ENCODE measurements at places on chromosomes 7 and 10.

DNA sequence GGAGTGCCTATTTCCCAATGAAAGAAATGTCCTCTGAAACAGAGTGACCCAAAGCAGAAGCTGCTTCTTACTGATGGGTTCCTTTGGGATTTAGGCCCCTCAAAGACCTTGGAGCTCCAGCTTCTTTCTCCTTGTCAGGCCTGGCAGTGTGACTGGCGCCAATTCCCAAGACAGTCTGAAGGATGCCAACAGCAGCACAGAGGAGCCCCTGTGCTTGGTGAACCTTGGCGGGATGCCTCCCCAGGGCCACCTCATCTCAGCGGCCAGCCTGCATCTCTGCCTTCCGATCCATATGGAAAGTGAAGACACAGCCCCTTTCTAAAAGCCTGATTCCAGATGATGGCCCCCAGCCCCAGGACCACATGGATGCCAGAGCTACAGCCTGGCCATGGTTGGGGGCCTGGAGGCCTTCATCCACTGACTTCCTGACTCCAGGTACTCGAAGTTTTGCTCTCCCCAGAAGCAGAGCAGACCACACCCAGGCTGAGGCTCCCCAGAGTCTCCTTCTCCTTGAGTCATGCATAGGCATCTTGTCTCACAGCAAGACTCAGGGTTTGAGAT lies 45.4 kb downstream of the FBXW4 start:
- DNase-seq, result no peak

DNA sequence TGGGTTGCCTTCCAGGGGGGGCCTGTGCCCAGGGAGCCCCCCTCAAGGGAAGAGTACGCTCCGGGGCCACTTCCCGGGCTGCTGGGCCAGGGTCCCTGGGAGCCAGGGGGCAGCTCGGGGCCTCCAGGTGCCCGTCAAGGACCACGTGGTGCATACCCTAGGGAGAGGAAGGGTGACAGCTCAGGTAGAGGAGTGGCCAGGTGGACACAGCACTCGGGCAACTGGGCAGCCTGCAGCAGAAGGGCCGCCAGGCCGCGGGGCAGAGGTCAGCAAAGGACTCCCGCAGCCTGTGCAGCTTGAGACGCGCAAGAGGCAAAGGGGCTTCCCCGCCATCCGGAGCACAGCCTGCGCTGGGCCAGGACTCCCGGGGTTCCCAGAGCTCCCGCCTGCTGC lies 26.4 kb downstream of the AP5Z1 start:
- no peak for DNase-seq

DNA sequence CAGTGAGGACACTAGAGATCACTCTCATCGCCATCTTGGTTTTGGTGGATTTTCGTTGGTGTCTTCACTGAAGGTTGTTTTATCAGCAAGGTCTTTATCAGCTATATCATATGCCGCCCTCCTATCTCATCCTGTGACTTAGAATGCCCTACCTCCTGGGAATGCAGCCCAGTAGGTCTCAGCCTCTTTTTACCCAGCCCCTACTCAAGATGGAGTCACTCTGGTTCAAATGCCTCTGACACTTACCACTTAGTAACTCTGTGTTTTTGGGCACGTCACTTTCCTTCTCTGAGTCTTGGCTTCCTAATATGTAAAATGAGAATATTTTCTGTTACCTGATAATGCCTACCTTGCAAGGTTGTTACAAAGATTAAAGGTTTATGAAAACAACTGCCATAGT lies 37.7 kb downstream of the AGK start:
- no peak for DNase-seq

DNA sequence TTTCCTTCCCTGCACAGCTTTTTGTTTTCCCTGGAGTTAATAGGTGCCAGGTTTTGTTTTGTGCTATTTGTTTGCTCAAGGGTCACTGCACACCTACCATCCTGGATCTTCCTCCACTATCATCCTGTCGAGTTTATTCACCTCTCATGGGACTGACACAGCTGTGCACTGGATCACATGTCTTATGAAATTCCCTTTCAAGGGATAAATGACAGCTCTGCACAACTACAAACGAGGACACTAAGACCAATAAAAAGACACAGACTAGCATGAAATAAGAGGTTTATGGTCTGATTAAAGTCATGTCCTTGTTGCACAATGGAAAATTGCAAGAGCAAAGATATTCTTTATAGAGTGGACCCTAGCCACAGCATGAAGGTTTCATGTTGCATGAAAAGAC lies 76.7 kb upstream of the SFMBT2 start:
- DNase-seq, result no peak

DNA sequence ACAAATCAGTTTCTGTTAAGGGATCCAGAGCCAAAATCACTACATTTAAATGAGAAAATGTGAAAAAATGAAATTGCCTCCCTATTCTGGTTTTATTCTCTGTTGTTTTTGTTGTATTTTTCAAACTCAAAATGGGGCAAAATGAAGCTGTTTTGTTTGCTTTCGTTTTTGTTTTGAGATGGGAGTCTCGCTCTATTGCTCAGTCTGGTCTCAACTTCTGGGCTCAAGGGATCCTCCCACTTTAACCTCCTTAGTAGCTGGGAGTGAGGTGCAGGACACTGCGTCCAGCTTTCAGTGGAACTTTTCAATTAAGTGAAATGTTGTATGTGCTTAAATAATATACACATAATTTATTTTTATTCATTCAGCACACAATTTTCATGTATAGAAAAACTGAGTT lies 205.0 kb downstream of the SORCS1 start:
- no peak for DNase-seq

- no peak for DNase-seq
Observed at GRCh38 chr10:604716-605631, 84.5 kb downstream of the DIP2C start.

DNA sequence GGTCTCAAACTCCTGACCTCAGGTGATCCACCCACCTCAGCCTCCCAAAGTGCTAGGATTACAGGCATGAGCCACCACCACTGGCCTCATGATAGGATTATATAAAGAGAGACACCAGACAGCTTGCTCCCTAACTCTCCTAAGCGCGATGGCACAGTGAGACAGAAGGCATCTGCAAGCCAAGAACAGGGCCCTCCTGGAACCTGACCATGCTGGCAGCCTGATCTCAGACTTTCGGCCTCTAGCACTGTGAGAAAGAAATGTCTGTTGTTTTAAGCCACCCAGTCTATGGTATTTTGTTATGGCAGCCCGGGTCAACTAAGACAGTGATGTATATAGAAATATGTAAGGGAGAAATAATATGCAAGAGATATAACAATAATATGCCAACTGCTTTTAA lies 51.2 kb downstream of the SRPK2 start:
- no peak for DNase-seq

DNA sequence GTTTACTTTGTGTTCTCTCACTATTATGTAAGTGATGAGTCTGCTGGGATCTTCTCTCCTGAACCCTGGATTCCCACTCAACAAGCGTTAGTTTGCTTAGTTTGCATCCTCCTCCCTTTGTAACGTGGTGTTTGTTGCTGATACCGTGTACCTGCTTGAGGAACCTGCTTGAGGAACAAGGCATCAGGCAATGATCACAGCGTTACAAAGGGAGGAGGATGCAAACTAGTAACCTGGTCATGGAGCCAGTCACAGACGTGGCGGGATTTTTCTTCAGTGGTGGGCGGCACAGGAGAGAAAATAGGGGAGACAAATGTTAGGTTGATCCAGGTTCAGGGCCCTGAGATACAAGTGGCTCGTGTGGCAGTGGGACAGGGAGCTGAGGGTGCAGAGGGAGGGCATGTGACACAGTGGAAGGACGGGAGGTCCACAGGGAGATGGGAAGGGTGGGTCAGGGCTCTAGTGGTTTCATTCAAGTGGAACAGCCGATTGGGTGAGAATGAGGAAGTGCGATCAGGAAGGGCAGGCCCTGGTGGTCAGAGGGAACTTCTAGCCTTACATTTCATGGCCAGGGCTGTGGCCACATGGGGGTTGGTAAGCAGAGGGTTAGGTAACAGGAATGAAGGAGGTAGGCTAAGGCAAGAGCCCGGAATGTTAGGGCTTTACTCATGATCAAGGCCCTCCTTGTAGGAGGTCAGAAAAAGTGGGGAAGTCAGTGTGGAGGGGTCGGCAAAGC lies 38.0 kb downstream of the SNX10 start:
- DNase-seq, result no peak

DNA sequence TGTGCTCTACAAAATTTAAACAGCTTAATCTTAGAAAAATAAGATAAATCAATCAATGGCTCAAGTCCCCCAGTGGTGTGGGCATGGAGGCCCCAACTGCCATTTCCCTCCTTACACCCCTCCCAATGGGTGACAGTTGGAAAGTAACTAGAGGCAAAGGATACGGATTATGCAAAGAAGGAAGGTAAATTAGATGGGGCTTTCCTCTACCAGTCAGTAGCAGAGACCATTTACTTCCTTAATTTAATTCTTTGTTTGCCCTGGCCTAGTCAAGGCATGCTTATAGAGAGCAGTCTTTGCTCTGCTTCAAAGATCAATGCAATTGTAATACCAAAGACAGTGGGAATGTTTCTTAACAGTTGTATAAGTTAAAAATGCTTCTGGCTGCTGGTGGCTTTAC lies 63.3 kb upstream of the PAPSS2 start:
- DNase-seq, result no peak

GRCh38 chr10:32981760-32982159 lies 23.7 kb upstream of the ITGB1 start:
- no peak for DNase-seq

- no peak for DNase-seq
Observed at GRCh38 chr7:79292834-79293233, 160.6 kb downstream of the MAGI2 start.

- DNase-seq, result peak; percentile 64
Observed at GRCh38 chr10:43292755-43293676, 26.2 kb upstream of the RASGEF1A start.

DNA sequence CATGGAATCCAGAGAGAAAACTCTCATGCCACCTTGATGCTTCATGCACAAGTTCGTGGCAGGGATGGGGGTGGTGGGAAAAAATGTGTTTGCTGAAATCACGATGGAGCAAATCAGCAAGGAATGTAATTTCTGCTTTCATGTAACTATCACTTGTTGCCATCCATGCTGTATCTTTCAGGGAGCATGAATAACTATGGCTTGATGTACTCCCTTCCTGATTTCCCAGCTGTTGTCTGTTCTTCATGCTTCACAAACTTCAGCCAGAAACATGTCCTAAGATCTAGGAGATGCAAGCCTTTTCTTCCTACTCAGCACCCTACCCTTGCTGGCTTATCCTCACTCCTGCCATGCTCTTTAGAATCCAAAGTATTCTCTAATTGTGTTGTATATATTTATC lies 64.0 kb downstream of the LRRC4 start:
- no peak for DNase-seq

DNA sequence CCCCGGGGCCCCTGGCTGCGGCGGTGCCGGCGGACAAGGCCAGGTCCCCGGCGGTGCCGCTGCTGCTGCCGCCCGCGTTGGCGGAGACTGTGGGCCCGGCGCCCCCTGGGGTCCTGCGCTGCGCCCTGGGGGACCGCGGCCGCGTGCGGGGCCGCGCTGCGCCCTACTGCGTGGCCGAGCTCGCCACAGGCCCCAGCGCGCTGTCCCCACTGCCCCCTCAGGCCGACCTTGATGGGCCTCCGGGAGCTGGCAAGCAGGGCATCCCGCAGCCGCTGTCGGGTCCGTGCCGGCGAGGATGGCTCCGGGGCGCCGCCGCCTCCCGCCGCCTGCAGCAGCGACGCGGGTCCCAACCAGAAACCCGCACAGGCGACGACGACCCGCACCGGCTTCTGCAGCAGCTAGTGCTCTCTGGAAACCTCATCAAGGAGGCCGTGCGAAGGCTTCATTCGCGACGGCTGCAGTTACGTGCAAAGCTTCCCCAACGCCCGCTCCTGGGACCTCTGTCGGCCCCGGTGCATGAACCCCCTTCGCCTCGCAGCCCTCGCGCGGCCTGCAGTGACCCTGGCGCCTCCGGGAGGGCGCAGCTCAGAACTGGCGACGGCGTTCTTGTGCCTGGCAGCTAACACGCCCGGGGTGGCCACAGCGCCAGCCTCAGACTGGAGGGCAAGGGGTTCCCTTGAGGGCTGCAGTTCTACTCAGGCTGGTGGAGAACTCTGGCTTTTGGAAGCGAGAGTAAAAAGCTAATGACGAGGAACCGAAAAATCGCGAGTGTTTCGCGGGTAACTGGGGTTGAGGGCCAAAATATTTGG lies 804 bp downstream of the FRAT1 start:
- DNase-seq, result peak; percentile 60

GRCh38 chr7:74573512-74573911 lies 84.0 kb upstream of the GTF2I start:
- DNase-seq, result no peak

DNA sequence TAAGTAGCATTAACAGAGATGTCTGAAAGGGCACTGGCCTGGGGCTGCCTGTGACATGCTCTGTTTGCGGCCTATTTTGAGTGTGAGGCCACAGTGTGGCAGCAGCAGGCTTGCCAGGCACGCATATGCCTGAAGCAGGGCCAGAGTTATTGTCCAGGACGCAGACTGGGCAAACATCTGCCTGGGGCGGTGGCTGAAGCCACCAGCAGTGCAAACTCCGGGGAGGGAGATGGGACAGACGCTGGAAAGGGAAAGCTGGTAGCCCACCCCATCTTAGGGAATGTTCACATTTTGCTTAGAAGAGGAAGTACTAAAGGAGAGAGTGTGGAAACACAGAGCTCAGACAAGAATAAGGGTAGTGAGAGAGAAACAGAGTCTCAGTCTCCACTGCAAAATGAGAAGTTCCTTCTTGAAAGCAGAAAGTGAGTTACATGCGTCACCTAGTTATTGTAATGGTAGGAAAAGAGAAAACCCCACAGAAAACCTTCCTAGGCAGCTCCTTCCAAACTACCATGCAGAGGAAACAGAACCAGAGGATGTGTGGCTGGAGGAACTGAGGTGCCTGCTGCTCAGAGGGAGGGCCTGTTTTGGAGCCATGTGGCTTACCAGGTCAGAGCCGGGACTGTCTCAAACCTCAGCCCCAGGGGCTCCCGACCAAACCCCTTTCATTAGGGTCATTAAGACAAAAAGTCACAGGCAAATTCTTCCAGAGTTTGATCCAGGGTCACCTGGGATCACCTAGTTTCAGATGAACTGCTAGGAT lies 14.5 kb downstream of the AKR1B1 start:
- no peak for DNase-seq

- no peak for DNase-seq
Observed at GRCh38 chr10:28120043-28120749, 121.3 kb upstream of the ODAD2 start.
